Activated T-helper 2 cell treated with anti-CD3 and anti-CD28 coated beads, Interferon-gamma antibody, Interleukin-2, Interleukin-4, amounts not matched to agents 10 μg/mL and 5 μg/mL and 100 μg/mL, durations not matched to agents 14 hours and 24 hours and 36 hours (primary cell): ENCODE measurements at places on chromosomes 6 and 20. TPM values are rescaled to one million over a fixed set of nuclear protein-coding genes. Genes with fewer than 3 reads are reported as not detected.

DNA sequence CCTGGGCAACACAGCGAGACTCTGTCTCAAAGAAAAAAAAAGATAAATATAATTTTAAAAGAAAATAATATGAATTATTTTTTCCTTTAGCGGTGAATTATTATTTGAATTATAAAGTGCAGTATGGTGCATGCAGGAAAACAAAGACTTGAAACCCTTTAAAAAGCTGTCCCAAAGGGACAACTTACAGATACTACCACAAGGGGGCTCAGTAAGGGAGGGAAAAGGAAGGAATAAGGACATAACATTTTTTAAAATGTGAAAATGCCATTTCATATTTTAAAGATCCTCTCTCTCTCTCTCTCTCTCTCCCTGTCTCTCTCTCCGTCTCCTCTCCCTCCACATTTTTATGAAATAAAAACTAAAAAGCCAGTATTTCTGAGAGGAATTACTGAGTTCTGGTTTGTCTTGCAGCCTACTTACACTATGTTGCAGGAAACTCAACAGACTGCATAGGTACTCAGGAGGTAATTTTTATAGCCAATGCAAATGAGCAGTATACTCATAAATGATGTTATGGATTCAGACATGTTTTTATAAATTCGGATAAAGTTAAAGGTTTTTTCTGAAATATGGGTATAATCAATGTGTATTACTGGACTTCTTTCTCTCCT is 455.0 kb upstream of the GJE1 start:
- no peaks in the 10 kb centered on the region for H3K4me1 ChIP-seq
- H3K27ac ChIP-seq = no peak overlapping the region
- DNase-seq = no peak
- H3K27me3 ChIP-seq = no peaks in the 10 kb centered on the region
- no peaks in the 10 kb centered on the region for H3K36me3 ChIP-seq
- H3K4me3 ChIP-seq = no peak overlapping the region

DNA sequence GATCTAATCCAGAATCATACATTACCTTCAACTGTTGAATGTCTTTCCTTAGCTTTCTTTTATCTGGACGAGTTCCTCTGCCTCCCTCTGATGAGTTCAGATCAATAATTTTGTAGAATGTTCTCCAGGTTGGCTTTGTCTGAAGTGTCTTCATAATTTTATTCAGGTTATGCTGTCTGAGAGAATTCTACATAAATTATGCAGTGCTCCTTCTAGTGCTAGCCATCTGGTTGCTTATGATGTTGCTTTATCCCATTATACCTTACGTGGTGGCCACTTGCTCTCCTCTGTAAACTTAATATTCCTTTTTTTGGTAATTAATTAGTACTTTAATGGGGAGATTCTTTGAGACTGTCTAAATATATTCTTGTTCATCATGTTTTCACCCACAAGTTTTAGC is 67.7 kb upstream of the PTCHD4 start:
- no peaks in the 10 kb centered on the region for H3K36me3 ChIP-seq
- DNase-seq = no peak
- no peaks in the 10 kb centered on the region for H3K27me3 ChIP-seq
- H3K4me3 ChIP-seq = no peak overlapping the region
- H3K27ac ChIP-seq = no peak overlapping the region

- no peak overlapping the region for H3K4me3 ChIP-seq
- H3K36me3 ChIP-seq = peaks cover 6% of the 10 kb centered on the region
- H3K27ac ChIP-seq = no peak overlapping the region
- peaks cover 4% of the 10 kb centered on the region for H3K27me3 ChIP-seq
- DNase-seq = no peak
- peaks cover 30% of the 10 kb centered on the region for H3K4me1 ChIP-seq
Measured at GRCh38 chr20:48849299-48849698, 21.5 kb upstream of the PREX1 start.

GRCh38 chr20:47063407-47063806 is 168.8 kb downstream of the EYA2 start:
- no peaks in the 10 kb centered on the region for H3K4me1 ChIP-seq
- H3K27me3 ChIP-seq = peaks cover 1% of the 10 kb centered on the region
- H3K27ac ChIP-seq = no peak overlapping the region
- H3K36me3 ChIP-seq = no peaks in the 10 kb centered on the region
- no peak overlapping the region for H3K4me3 ChIP-seq

DNA sequence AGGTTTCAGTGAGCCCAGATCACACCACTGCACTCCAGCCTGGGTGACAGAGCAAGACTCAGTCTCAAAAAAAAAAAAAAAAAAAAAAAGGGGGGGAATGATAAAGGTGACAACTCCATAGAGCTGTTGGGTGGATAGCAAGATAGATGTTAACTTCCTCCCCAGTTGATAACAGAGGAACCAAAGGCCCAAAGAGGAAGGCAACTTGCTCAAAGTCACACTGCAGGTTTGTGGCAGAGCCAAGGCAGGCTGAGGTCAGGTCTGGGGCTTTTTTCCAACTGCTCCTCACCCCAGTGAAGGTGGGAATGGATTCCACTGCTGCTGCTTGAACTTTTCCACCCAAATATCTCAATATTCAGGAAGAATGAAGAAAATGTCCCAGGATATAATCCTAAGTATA is 26.7 kb downstream of the HCK start:
- peaks cover 3% of the 10 kb centered on the region for H3K27me3 ChIP-seq
- H3K36me3 ChIP-seq = no peaks in the 10 kb centered on the region
- no peak for DNase-seq
- H3K4me1 ChIP-seq = no peaks in the 10 kb centered on the region
- no peak overlapping the region for H3K27ac ChIP-seq

DNA sequence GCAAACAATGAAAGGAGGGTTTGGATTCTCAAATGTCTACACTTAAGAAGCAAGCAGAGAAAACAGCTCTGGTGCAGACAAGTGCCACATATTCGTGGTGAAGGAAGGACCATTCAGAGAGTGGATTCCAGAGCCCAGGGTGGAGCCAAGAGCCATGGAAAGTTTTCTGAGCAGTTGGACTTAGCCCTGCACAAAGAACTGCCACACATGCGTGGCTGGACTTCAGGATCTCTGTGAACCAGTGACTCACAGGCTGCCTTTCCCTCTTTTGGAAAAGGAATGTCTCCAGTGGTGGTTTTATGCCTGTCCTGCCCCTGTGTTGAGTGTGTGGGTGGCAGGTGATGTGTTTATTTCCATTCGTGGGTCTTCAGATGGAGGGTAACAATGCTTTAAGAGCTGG is 489.5 kb downstream of the CDH26 start:
- no peaks in the 10 kb centered on the region for H3K27me3 ChIP-seq
- no peak overlapping the region for H3K4me3 ChIP-seq
- peaks cover 2% of the 10 kb centered on the region for H3K4me1 ChIP-seq

- no peak for DNase-seq
- no peaks in the 10 kb centered on the region for H3K36me3 ChIP-seq
Measured at GRCh38 chr6:142255785-142256184, 46.0 kb upstream of the ADGRG6 start.

- H3K4me3 ChIP-seq = no peak overlapping the region
- no peaks in the 10 kb centered on the region for H3K27me3 ChIP-seq
- no peak for DNase-seq
- H3K36me3 ChIP-seq = no peaks in the 10 kb centered on the region
- no peak overlapping the region for H3K27ac ChIP-seq
- no peaks in the 10 kb centered on the region for H3K4me1 ChIP-seq
Measured at GRCh38 chr6:54266400-54266923, 41.8 kb upstream of the TINAG start.

GRCh38 chr20:17859002-17859615 is 109.5 kb downstream of the SNX5 start:
- peaks cover 36% of the 10 kb centered on the region for H3K4me1 ChIP-seq
- H3K27me3 ChIP-seq = peaks cover 18% of the 10 kb centered on the region
- no peak for DNase-seq
- H3K27ac ChIP-seq = no peak overlapping the region
- H3K4me3 ChIP-seq = no peak overlapping the region

DNA sequence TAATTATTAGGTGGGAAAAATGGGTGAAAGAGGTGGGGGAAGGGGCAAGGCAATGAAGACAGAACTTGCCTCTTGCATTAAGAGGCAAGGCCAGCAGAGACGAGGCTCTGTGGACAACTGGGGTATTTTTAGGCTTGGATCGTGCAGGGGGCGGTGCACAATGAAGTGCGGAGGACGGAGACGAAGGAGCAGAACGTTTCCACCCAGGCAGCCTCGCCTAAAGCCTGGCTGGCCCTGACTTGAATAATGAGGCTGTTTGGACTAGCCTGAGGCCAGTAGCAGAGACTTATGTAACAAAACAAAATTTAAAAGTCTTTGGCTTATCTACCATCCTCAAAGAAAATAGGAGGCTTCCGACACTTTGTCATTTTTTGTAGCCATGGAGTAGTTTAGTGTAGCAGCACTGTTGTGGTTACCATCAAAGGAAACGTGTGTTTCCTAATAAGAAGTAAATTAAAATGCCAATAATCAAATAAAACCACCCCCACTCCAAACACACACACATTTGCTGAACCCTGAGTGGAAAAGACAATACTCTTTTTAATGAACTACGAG is 370.0 kb upstream of the CNR1 start:
- no peak overlapping the region for H3K27ac ChIP-seq
- no peak for DNase-seq
- H3K4me1 ChIP-seq = peaks cover 2% of the 10 kb centered on the region
- no peak overlapping the region for H3K4me3 ChIP-seq
- peaks cover 1% of the 10 kb centered on the region for H3K27me3 ChIP-seq

DNA sequence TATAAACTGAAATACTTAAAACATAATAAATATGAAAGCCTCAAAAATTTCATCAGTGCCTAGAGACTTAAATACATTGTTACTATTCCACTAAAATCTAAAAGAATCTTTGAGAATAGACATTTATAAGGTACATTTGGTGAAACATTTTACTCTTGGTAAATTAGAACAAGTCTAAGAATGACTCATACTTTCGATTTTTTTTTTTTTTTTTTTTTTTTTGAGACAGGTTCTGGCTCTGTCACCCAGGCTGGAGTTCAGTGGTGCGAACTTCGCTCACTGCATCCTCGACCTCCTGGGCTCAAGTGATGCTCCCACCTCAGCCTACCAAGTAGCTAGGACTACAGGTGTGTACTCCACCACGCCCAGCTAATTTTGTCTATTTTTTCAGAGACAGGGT is 6.4 kb downstream of the FUCA2 start:
- no peak overlapping the region for H3K4me3 ChIP-seq
- H3K27me3 ChIP-seq = no peaks in the 10 kb centered on the region
- DNase-seq = no peak
- H3K36me3 ChIP-seq = peaks cover 27% of the 10 kb centered on the region

GRCh38 chr6:157228426-157229131 is 94.7 kb downstream of the TMEM242 start:
- no peaks in the 10 kb centered on the region for H3K36me3 ChIP-seq
- DNase-seq = no peak
- peaks cover 24% of the 10 kb centered on the region for H3K4me1 ChIP-seq
- no peak overlapping the region for H3K4me3 ChIP-seq

- H3K4me3 ChIP-seq = no peak overlapping the region
- peaks cover 11% of the 10 kb centered on the region for H3K27me3 ChIP-seq
- H3K27ac ChIP-seq = no peak overlapping the region
- H3K4me1 ChIP-seq = no peaks in the 10 kb centered on the region
- H3K36me3 ChIP-seq = no peaks in the 10 kb centered on the region
Measured at GRCh38 chr6:33800248-33800969, 3.4 kb downstream of the MLN start.

DNA sequence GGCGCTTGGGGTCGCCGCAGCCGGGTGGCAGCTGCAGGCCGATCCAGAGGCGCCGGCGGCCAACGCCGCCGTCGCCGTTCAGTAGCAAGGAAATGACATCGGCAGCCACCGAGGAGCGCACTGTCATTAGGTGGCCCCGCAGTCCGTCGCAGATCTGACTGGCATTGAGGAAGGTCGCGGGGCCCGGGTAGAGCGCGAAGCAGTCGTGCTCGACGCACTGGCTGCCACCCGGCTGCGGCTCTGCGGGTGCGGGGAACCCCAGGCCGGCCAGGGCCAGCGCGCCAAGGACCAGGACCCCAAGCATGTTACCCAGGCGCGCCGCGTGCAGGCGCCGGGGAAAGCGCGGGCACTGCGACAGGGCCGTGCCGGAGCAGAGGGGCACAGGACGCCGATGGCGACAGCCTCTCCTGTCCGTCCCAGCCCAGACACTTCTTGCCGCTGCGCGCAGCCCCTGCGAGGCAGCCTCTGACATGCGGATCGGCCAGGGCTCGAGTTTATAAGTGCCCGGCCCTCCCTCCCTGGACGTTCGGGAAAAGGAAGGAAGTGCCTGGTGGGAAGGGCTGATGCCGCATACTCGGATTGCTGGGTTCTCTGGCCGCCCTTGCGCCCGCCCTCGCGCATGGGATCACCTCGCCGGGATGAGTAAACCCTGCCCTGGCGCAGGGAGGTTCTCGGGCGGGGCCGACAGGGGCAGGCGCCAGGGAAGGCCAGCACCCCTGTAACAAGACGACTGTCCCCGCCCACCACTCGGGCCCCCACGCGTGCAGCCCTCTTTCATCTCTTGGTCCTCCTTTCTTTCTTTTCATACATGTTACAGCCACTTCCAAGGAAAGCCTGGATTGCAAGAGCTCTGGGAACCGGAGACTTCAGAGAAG is at the start of gene THBD:
Gene THBD, minus strand, starts transcription at position 472 of the 875 bp plus-strand sequence. Its CDS starts 168 bp downstream, at position 304.
- H3K27ac ChIP-seq = no peak within 1 kb of the TSS
- H3K36me3 ChIP-seq = no peaks in the 10 kb centered on the region
- no peak for DNase-seq
- peaks cover 60% of the 10 kb centered on the region for H3K27me3 ChIP-seq
- peak within 1 kb of the TSS; percentile 13 for H3K4me3 ChIP-seq
- H3K4me1 ChIP-seq = no peaks in the 10 kb centered on the region

DNA sequence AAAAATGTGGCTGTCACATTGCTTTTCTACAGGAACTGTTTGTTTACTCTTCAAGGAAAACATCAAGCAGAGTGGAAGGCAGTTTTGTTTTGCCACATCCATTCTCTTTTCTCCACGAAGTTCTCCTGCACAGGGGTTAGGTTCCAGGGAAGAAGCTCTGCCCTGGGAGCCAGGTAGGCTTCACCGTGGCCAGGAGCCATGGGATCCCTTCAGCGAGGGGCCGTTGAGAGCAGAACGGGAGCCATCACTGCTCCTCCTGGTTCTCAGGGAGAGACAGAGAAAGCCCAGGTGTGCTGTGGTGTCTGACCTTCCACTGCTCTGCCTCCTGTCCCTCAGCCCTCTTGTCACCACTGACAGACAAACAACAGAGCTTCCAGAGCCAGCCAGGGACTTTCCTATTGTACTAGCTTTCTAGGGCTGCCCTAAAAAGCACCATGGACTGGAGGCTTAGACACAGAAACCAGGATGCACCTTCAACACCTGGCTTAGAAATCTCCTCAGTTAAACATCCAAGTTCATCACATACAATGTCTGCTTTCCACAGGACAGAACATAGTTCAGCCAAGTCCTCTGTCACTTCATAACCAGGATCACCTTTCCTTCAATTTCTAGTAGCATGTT is 75.6 kb upstream of the SLC22A23 start:
- H3K27me3 ChIP-seq = peaks cover 6% of the 10 kb centered on the region
- no peak overlapping the region for H3K4me3 ChIP-seq
- H3K36me3 ChIP-seq = no peaks in the 10 kb centered on the region
- no peak for DNase-seq
- no peak overlapping the region for H3K27ac ChIP-seq
- H3K4me1 ChIP-seq = no peaks in the 10 kb centered on the region

Gene VSX1
- not detected in 2 replicates for total RNA-seq

Gene ZSCAN9
- 9.7 and 10.8 TPM in 2 replicates for total RNA-seq

Gene CTCFL
- total RNA-seq = not detected in 2 replicates

Gene OR2B6
- total RNA-seq = not detected in 2 replicates

Gene CCN5
- not detected in 2 replicates for total RNA-seq

Gene RCAN2
- total RNA-seq = not detected in 2 replicates

Gene CGA
- 0.44 and 0.59 TPM in 2 replicates for total RNA-seq

Gene GFRA4
- not detected in 2 replicates for total RNA-seq

Gene MTG2
- 34.0 and 40.2 TPM in 2 replicates for total RNA-seq

Gene PRR18
- 0.14 and 0.25 TPM in 2 replicates for total RNA-seq
